MM.1S (cell line): ENCODE measurements at places on chromosomes 3 and 15.

DNA sequence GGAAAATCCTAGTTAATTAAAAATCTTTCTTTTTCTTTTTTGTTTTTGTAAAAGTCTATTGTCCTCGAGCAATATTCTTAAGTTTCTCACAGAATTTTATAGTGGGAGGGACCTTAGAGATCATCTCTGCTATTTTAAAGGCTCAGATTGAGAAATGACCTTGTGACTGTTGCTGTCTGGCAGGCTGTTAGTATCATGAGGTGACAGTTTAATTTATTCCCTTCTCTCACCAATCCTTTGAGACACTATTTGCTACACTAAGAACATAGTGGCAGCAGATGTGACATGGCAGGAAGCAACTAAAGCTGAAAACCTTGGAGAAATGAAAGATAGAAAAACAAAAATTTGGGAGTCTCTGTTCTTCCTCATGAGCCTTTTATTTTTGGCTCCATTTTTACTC is 24.9 kb downstream of the APPL1 start:
- no peak for DNase-seq

- DNase-seq, result peak; percentile 65
Measured at GRCh38 chr3:197256836-197257444, 41.5 kb downstream of the DLG1 start.

GRCh38 chr3:61057464-61057863 is 193.8 kb downstream of the FHIT start:
- no peak for DNase-seq

GRCh38 chr3:67515778-67516177 is 138.6 kb downstream of the SUCLG2 start:
- DNase-seq, result no peak

GRCh38 chr3:140863580-140864009 is 78.0 kb upstream of the SLC25A36 start:
- peak; percentile 70 for DNase-seq

- no peak for DNase-seq
Measured at GRCh38 chr3:63324621-63325020, 46.5 kb downstream of the SYNPR start.

DNA sequence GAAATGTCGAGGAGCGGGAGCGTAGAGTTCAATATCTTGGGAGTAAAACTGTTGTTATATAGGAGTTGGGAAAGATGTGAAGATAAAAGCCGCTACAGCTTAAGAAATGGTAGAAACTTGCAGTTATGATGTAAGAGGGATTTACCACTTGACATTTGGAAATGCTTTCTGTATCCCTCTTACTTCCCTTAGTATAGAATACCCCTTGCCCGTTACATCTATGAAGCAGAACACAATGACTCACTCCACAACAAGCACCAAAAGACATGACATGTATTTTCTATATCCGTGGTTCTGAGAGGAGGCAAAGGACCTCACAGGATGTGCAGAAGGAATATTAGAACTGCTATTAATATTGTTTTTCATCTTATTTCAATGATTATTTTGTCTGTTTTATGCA is 254.2 kb upstream of the NR2F2 start:
- DNase-seq, result no peak

DNA sequence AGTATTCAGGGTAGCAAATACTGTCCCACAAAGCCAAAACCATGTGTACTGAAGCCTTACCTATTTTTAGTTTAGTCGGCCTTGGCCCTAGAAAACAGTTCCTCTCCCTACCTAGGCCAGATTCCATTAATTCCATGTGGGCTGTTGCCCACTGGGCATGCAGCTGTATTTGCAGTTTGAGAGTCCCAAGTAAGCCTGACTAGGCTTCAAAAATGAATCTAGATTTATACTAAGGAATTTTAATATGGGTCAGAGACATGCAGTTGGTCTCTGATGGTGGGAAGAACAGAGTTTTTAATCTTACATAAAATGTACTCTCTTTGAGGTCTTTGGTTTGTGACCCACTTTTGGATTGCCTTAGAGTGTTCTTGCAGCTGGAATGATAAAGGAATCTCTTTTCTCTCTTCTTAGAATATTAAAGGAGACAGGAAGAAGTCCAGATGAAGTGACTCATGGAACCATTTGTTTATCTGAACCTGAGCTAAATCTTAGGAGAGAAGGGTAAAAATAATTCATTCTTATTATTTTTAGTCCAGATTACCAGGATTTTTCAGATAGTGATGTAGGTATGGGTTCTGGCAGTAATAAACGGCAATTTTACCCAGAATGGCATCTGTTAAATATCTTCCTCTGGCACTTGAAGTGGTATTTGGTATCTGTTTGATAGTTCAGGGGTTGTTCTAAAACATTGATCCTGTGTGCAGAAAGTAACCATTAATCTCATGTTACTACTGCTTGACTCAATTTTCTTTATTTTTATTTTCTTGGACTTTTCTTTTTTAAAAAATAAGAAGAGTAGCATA is 33.8 kb downstream of the GLCE start:
- no peak for DNase-seq

DNA sequence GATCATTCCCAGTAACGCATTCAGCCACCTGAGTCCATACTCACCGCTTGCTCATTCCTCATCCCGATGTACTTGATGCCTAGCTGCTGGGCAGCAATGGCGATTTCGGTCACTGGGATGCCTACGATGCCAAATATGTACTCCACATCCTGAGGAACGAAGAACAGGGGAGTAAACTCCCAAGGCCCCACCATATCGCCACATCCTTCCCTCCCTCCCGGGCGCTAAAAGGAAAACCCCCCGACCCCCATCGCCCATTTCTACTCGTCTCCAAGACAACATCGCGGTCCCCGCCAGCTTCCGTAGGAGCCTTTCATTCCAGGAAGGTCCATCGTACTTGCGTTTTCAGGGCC is 347 bp downstream of the HACL1 start:
- no peak for DNase-seq

DNA sequence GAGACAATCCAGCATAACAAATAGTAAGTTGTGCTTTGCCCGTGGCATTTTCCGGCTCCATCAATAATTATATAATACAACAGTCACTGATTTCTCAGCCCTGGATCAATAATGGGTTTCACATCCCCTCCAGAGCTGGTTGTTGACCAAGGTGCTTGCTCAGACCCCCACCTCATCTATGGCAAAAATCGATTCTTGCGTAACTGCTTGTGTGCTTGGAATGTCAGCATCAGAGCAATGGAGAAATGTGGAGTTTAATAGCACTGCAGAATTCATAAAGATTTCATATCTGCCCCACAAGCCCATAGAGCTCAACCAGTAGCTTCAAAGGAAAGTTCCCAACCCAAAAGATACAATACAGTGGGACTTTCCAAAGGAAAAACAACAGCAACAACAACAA is 1098.5 kb downstream of the IGSF11 start:
- DNase-seq, result no peak

GRCh38 chr3:159711560-159712333 is 276.9 kb upstream of the IL12A start:
- no peak for DNase-seq

DNA sequence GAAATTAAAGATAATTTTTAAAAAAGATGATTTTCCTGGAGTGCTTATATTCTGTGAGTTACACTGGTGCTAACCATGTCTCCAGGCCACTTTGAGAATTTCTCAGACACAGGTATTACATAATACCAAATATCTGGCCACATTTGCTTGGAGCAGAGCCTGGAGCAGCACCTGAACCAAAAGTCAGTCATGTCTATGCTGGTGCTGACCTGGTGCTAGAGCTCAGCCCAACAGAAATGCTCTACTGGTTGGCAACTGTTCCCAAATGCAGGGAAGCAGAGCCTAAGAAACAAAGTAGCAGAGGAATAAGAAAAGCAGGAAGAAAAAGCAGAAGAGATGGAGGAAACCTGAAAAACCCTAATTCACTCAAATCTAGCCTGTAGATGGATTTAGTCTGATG is 135.7 kb upstream of the SLC7A14 start:
- DNase-seq, result no peak

DNA sequence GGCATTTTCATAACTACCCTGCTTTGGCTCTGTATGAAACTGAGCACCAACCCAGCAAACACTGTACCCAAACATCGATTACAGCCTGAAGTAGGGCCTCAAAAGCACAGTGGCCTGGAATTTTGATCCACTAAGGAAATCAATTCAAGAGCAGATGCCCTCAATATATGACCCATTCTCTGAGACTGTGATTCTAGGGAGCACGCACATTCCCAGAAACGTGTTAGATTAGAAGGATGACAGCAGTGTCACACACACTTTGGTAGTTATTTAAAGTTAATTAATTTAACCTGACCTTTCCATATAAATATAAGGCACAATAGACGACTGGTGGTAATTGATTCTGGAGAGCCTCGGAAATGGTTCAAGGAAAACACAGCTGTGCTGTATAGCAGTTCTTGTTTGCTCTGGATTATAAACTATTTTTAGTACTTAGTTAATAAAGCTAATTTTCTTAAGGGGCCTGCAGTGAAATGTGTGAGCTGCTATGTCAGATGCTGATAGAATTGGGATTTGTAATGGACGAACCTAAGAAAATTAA is 126.3 kb upstream of the ZNF385D start:
- no peak for DNase-seq

DNA sequence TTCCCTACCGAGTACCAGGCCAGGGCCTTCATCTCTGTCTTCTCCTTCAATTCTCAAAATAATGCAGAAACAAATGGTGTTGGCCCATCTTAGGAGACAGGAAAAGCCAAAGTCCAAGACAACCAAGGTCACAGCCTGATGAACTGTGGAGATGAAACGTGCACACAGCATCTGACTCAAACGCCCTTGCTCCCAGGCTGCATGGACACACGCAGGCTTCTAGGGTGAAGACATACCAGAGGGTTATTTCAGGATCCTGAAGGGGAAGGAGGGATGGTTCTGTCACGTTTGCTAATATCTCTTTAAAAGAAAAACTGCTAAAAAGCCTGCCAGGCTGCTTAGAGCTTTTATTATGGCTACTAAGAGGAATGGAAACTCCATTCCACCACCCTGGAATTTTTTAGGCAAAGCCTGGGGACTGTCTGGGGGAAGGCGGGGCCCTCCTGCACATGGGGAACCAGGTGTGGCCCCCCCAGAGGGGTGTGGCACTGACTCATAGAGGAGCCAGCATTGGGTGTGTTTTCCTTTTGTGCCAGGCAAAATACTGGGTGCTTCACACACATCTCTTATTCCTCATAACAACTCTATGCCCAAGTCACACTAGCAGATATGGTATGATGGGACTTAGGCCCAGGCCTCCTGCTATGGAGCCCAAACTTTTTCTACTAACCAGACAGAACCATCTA is 62.9 kb downstream of the UMPS start:
- DNase-seq, result no peak

GRCh38 chr3:157023226-157023625 is 136.7 kb downstream of the CCNL1 start:
- DNase-seq, result no peak

DNA sequence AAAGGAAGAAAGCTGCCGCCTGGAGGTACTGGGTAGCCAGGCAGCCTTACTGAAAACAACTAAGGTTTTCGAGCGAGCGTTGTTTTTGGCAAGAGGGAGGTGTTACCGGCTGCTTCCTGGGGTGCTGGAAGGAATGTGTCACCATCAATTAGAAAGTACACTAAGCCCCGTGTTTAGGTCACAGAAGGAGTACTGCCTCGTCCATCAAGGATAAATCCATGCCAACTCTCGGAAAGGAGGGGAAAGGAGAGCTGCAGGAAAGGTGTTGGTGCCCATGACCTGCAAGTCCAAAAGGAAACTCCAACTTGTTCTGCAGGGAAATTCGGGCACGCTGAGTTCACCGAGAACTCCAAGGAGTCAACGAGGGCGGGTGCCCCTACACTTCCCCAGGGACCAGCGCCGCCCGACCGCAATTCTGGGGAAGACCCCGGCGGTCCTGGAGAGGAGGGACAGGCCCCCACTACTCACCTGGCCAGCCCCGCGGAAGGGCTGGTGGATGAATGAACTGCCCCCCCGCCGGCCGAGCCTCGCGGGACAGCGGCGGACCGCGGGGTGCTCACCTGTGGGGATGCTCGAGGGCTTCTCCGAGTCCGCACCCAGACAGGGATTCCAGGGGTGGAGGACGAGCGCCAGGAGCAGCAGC is 542 bp downstream of the PLOD2 start:
- DNase-seq, result peak; percentile 78

- DNase-seq, result peak; percentile 36
Measured at GRCh38 chr3:184354121-184354728, 7.2 kb downstream of the CLCN2 start.
